ENCODE measurements at places on chromosomes 11 and 22.

DNA sequence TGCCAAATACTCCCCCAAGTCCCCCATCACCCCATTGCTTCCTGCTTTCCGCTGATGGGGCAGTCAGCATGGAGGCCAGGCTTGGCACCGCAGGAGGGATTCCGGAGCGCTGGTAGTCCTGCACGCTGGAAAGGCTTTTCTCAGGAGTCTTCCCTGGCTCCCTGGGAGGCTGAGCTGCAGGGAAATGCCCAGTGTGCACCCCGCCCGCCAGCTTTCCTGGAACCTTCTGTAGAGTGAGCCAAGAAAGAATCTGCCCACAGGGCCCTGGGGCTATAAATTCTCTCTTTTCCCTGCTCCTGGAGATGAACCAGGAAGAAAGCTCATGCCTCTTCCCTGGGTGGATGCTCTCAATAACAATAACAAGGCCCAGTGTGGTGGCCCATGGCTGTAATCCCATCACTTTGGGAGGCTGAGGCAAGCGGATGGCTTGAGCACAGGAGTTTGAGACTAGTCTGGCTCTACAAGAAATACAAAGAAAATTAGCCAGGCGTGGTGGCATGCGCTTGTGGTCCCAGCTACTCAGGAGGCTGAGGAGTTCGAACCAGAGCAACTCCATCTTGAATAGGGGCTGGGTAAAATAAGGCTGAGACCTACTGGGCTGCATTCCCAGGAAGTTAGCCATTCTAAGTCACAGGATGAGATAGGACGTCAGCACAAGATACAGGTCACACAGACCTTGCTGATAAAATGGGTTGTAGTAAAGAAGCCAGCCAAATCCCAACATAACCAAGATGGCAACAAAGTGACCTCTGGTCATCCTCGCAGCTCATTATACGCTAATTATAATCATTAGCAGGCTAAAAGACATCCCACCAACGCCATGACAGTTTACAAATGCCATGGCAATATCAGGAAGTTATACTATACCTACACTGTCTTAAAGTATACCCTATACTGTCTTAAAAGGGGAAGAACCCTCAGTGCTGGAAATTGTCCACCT lies 46.4 kb upstream of the FTH1 start:
- DNase-seq, result no peak

- DNase-seq, result no peak
Measured at GRCh38 chr22:32562401-32562800, 87.8 kb downstream of the FBXO7 start.

DNA sequence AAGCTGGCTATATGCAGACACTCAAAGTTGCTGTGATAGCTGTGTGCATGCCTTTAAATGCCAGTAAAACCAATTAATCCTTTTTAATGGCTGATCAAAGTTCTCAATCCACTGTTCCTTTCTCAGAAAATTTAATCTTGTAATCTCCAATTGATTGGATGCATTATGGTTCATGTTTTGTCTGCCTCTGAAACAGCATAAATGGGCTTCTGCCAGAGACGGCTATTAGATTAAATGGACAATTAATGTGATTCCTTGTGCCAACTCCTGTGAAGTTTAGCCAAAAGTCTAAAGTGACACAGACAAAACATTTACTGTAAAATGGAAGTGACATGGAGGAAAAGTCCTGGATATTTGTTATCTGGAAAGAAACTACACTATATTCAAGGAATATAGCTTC lies 952.5 kb upstream of the FAT3 start:
- DNase-seq, result no peak

DNA sequence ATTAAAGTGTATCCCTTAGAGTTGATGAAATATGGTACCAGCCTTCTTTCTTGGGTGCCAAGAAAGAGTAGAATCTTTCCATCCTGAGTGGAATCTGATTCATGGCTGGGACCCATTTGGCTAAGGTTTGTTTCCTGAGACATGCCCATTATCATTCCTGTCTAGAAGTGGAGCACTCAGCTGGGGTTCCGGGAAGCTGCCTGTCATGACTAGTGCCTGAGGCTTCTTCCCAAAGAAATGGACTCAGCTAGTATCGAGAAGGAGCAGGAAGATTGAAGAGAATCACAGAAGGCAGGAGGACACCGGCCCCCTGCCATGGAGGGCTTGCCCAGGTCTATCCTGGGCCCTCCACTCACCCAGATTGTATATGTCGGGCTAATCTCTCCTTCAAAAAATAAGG lies 57.6 kb downstream of the KREMEN1 start:
- DNase-seq, result no peak

DNA sequence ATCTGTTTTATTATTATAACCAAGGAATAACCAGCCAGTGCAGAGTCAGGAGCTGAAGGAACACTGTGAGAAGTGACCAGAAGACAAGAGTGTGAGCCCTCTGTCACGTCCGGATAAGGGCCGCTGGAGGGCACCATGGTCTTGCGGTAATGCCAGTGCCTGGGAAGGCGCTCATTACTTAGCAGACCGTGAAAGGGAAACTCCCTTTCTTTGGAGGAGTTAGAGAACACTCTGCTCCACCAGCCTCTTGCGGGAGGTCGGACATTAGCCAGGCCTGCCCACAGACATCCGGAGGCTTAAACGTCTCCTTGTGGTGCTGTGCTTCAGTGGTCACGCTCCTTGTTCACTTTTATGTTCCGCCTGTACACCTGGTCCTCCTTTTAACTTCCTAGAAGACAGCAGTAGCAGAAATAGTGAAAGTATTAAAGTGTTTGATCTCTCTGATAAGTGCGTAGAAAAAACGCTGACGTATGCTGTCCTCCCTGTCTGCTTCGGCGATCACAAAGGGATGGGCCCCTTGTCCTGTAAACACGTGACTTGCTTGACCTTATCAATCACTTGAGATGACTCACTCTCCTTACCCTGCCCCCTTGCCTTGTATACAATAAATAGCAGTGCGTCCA lies 120.6 kb upstream of the LMO1 start:
- DNase-seq, result no peak

DNA sequence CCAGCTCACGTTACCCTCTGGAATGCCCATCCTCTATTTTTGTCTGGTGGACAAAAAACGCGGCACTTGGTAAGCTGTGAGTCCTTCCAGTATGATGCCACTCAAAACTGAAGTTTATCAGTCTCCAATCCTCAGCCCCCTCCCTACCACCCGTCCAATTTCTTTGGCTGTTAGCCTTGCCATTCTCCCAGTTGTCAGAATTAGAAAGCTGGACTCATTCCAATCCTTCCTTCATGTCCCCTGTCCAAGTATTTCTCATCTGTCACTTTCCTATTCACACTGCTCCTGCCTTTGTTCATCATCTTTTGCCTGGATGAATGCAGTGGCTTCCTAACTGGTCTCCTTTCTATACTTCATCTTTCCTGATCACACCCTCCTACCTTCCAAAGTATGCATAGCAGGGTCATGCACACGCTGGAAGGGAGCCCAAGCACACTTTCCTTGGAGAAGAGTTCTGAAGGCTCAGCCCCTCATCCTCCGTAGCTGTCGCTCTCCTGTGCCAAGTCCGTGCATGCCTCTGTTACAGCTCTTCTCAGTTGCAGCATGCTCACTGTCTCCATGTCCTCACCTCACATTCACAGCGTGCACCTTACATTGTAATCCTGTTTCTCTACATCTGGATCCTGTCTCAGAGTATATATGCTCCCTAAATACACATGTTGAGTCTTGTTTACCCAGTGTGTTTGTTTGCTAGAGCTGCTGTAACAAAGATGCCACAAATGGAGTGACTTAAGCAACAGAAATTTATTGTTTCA lies 19.4 kb downstream of the APLP2 start:
- DNase-seq, result no peak

DNA sequence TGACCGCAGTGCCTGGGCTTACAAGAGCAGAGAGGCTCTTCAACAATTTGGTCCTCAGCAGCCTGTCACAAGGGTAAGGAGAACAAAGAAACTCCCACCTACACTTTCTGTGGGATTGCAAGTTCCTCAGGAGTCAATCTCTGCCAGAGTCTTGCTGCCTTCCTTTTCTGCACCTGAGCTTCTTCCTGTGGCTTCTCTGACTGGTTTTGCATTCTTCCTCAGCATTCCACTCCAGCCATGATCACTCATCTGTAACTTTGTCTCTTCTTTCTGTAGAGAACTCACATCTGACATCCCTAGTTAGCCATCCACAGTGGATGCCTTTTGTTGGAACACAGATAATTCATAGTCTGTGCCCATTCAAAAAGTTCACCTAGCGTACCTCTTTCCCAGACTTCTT lies 14.2 kb upstream of the OR6A2 start:
- DNase-seq, result no peak

- DNase-seq, result no peak
Measured at GRCh38 chr11:36400766-36401455, 104.8 kb downstream of the PRR5L start.

GRCh38 chr11:73267906-73268540 lies 4.1 kb upstream of the P2RY6 start:
- no peak for DNase-seq

DNA sequence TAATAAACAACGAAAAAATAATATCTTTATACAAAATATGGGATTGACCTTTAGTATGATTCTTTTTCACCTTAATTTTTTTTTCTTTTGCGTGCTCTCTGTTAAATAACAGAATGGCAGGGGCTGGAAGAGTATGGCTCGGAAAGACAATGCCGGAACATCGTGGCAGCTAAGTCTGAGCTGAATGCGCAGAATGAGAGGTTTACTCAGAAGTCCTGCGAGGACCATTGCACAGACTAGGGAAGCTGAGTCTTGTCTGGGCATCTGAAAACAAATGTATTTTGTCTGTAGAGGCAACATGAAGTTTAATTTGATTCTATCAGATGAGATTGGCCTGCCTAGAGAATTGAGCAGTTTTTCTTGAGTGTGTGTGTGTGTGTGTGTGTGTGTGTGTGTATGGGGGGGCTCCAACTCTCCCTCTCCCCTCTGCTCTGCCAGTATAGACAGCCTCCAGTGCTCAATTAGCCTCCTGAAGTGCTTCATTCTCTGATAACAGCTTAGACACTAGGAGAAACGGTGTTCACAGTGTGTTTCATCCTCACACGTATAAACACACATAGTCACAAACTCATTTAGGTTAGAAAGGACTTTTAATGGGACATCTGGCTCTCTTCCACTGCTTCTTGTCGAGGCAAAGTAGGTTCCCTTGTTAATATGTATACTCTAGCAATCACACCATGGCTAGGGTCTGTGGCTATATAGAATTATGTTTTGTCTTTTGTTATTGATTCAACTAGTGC lies 244.3 kb upstream of the SORL1-AS1 start:
- no peak for DNase-seq

GRCh38 chr22:49470741-49471503 lies 356.8 kb downstream of the BRD1 start:
- no peak for DNase-seq

GRCh38 chr11:73838443-73839122 lies 38.1 kb downstream of the COA4 start:
- DNase-seq, result no peak

- no peak for DNase-seq
Measured at GRCh38 chr11:71496421-71496820, 30.6 kb upstream of the KRTAP5-7 start.

GRCh38 chr22:31586137-31586920 lies 75.7 kb downstream of the PISD start:
- DNase-seq, result no peak

DNA sequence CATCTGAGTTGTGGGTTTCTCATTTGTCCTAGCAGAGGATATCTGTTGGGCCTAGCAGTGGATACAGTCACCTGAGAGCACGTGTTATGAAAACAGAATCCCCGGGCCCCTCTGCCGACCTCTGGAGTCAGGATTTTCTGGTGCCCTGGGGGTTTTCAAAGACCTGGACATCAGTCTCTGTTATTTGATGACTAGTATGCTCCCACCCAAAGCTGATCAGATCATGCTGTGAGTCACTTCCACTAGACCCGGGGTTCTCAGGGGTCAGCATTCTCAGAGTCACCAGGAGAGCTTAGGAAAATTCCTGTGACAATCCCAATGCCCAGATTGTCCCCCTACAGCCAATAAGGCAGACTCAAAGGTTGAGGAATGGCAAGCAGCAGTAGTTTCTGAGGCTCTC lies 38.7 kb downstream of the KCNJ1 start:
- DNase-seq, result no peak

- no peak for DNase-seq
Measured at GRCh38 chr11:85752201-85752889, 58.6 kb downstream of the SYTL2 start.

DNA sequence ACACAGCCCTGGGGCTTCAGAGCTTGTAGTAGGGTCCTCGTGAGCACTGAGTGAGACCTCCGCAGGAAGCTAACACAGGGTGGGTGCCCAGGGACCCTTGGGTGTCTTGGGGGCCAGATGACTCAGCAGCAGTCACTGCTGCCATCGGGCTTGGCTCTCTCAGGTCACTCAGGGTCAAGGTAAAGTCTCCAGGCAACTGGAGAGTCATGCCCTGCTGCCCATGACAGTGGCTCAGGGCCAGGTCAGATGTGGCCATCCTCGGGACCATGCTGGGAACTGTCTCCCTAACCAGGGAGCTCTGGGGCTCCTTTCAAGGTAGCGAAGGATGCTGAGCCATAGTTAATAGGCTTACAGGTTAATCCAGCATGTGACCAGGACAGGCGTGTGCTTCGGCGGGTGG lies 44.4 kb upstream of the SLC22A12 start:
- no peak for DNase-seq

GRCh38 chr11:66183494-66184048 lies 84.9 kb upstream of the RAB1B start:
- DNase-seq, result peak; percentile 78

DNA sequence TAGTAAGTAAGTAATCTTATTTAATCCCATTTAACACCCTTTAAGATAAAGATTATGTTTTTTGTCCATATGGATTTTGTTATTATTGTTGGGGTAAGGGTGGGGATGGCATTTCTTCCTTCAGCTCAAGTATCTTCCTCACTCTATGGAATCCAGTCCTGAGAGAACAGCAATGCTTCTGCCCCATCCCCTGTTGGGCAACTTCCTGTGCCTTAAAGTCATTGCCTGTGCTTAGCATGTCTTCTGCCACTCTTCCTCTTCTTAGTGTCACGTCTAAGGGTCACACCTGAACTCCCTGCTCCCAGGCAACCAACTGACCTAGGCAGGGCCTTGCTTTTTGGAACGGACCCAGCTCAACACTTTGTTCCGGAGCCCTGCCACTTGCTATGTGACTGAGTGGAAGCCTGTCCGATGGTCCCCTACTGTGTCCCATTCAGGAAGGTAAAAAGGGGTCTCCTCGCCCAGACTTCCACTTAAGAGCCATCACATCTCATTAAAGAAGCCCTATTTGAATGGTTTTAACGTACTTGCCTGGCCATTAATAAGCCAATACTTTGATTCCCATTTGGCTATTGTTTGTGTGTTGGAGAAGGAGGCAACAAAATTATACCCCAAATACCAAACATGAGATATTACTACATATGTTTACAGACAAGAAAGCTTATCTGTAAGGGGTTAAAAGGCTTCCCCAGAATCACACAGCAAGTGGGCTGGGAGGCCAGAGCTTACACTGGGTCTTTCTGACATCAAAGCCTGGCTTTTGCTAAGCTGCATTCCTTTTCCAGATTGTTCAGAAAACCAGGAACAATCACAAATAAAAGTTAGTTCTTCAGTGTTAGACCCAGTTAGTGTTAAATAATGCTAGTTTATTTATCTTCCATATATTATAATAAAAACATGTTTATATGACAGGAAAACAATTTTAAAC lies 59.2 kb downstream of the RAB38 start:
- DNase-seq, result no peak

Data from CD4-positive, alpha-beta T cell treated with Interleukin-4 for 4 hours (primary cell).